A549 treated with GW870086 at 1 μM for 4 hours (cell line): ENCODE measurements at places on chromosomes 12 and 14. TPM values are rescaled to one million over a fixed set of nuclear protein-coding genes. Genes with fewer than 3 reads are reported as not detected.

Gene SMCO2
- total RNA-seq, result 0.12 TPM in 1 of 5 replicates, not detected in the others

Gene NANOG
- not detected in 5 replicates for total RNA-seq

Gene GCN1
- 46.8 to 62.0 TPM (median 57.0 TPM) in 5 replicates for total RNA-seq

Gene ZFHX2
- total RNA-seq, result 0.63 to 1.4 TPM (median 0.75 TPM) in 5 replicates

Gene NRXN3
- total RNA-seq, result 0.74 to 0.89 TPM (median 0.87 TPM) in 5 replicates
